Activated naive CD4-positive, alpha-beta T cell treated with anti-CD3 and anti-CD28 coated beads, Interleukin-2, amount 50 U/mL, for 16 hours (primary cell): ENCODE measurements at places on chromosomes 13 and 19.

- no peak for DNase-seq
Observed at GRCh38 chr13:112994084-112994780, 25.2 kb downstream of the MCF2L start.

DNA sequence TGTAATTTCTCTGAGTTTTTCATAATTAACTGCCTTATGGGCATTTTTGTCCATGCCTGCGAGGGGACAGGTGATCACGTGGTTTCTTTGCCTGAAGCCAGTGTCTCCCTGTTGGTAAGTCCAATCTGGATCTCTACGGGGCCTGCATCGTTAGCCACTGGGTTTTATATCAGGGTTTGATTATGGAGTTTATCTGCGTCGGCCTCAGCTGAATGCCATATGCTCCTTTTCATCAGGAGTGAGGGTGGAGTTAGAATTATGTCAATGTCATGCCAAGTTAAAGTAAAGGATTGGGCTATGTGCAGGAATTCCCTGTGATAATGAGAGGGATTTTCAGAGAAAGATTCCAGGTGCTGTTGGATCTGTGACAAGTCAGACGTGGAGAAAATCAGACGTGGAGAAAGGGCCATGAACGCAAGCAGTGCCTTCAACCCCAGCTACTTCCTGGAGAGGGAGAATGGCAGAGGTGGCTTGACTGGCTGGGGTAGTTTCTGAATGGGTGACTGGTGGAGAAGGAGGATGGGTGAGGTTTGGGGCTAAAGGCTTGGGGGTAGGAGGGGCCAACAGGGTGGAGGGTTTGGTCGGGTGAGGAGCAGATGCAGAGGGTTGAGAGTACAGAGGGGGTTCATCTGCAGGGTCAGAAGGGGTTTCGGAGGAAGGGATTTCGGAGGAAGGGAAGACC is 24.3 kb downstream of the TMEM255B start:
- DNase-seq, result no peak

DNA sequence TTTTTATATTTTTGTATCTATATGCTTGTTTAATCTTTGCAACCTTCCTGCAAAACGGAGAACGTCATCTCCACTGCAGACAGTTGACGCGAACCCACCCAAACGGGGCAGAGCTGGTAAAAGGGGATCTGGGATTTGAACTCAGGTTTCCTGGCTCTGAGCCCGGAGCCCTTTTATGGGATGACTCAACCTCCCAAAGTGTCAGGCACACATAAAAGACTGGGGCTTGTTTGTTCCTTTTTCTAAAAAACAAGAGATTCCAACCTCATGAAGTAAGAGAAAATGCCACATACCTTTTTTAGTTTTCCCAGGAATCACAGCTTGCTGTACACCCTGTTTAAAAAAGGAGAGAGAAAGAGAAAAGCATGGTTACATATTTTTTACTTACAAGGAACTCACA is 78.9 kb downstream of the GADD45B start:
- no peak for DNase-seq

DNA sequence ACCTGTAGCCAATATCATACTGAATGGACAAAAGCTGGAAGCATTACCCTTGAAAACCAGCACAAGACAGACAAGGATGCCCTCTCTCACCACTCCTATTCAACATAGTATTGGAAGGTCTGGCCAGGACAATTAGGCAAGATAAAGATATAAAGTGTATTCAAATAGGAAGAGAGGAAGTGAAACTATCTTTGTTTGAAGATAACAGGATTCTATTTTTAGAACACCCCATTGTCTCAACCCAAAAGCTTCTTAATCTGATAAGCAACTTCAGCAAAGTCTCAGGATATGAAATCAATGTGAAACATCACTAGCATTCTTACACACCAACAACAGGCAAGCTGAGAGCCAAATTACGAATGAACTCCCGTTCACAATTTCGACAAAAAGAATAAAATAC is 17.8 kb upstream of the CCNA1 start:
- DNase-seq, result no peak

DNA sequence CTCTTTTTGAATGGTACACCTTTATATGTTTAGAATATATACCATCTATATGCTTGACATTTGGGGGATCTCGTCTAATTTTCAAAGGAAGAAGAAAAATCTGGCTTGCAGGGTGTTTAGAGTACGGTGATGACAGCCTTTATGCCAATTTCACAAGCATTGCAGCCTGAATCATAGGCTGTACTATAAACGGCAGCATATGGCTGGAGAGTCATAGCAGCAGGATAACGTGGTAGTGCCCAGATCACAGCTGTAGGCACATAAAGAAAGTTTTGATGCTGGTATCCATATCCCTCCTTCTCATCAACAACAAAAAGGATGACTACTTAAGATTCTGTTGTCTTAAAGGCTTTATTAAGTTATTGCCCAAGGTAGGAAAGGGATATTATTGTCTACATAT is 253.0 kb downstream of the PCDH9 start:
- no peak for DNase-seq

DNA sequence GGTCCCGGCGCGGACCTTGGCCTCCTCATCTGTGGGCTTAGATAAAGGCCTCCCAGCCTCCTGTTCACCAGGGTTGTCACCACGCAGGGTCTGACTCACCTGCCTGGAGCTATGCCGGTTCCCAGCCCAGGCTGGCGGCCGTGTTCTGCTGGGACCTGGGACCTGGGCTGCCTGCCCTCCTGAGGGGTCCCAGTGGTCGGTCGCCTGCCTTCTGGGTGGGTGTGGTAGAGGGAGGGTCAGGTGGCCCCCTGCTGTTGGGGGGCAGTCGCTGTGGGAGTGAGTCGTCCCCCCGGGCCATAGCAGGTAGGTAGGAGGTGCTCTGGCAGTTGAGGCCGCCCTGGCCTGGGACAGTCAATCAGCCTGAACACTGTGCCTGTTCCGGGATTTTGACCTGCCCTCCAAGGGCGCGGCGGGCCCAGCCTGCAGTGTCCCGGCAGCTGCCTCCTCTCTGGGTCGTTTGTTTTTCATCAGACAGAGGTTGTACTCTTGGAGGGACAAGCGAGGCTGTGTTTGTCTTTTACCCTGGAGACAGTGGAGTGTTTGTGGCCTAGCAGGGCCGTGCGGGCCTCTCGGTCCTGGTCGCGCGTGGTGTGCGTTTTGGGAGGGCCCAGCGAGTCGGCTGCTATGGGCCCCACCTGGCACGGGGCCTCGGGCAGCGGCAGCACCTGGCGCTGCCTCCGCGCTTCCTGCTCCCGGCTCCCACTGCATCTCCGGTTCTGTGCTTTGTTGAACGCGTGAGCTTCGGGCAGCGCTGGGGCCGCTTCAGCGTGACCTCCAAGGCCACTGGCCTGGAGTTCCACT is 2.6 kb downstream of the ADAT3 start:
- no peak for DNase-seq
